ENCODE measurements at places on chromosomes 4 and X.

- no peak for DNase-seq
These were observed 26.1 kb upstream of the ARSD start for GRCh38 chrX:2955281-2955680.

GRCh38 chrX:1507511-1508463 is 29.2 kb downstream of the P2RY8 start:
- DNase-seq, result no peak

GRCh38 chrX:65127842-65128241 is 151.6 kb upstream of the ZC4H2 start:
- no peak for DNase-seq

- no peak for DNase-seq
These were observed 16.9 kb downstream of the OTUD5 start for GRCh38 chrX:48940404-48940955.

- no peak for DNase-seq
These were observed 135.5 kb downstream of the PTTG2 start for GRCh38 chr4:38095691-38096090.

DNA sequence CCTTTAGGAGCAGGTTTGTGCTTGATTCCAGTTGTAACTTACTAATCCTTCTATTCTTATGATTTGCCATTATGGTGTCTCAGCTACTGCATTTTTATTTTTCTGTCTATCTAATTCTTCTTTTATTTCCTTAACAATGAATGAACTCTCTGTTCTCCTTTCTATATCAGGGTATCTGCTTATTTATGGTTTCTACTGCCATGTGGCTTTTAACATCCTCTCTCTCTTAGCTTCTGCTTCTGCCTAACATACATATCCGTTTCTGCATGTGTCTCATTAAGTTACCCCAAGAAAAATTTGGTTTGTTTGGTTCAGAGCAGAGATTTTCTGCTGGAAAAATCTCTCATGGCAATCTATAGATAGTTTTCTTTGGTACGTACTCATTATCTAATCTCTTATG is 614.4 kb downstream of the RPA4 start:
- DNase-seq, result no peak

GRCh38 chr4:52983563-52984303 is 121.6 kb downstream of the RASL11B start:
- no peak for DNase-seq

DNA sequence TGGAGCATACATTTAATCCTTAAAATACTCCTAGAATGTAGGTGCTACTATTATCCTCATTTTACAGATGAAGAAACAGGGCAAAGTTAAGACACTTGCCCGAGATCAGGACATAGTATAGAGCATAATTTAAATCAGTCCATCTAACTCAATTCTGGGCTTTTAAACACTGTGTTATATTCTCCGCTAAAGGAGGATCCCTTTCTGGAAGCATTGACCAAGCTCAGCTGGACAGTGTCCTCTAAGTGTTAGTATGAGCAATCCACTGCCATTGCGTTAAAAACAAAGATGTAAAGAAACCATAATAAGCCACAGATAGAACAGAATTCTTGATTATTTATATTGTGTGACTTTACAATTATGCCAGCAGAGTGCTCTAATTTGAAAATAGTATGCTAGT is 207.0 kb downstream of the ARHGAP24 start:
- DNase-seq, result no peak

DNA sequence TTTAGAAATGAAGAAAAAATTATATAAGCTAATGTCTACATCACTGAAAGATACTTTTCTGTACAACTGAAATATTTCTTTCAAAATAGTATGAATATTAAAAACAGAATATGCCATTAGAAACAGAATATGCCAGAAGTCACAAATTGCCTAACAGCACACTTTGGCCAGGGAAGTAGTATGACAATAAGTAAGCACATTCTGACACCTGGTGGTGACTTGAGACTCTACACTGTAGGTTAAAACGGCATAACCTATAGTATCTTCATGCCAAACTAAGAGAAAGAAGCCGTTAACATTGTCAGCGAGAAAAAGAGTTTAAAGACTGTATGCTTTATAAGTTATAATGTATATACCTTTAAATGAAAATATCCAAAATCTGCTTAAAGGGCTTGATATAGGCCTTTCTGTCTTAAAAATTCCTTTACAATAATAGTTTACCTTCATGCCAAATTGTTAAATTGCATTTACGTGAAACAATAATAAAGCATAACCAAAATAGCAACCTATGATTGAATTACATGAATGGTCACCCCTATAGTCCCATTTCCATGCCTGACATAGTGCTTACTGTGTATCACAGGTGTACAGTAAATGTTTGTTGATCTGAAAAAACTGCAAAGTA is 32.8 kb downstream of the FAM13A start:
- no peak for DNase-seq

GRCh38 chrX:78997870-78998558 is 52.8 kb downstream of the P2RY10 start:
- DNase-seq, result no peak

DNA sequence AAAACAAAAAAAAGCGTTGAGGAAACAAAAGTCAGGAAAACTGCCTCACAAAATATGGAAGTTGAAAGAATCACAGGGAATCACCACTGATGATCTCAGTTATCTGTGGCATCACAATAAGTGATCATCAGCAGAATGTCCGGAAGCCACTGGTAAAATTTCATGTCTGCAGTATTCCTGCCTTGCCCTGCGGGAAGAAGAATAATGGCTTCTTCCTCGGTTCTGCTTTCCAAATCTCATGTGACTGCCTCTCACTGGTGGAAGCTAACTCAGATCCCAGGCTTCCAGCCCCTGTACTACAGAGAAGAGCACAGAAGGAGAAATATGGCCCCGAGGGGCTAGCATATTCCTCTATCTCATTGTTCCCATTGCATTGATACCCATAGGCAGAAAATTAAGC is 12.7 kb upstream of the ZNF330 start:
- no peak for DNase-seq

GRCh38 chr4:26369132-26369531 is 48.3 kb downstream of the RBPJ start:
- no peak for DNase-seq

- no peak for DNase-seq
These were observed 93.2 kb downstream of the SHOX start for GRCh38 chrX:723781-724180.

GRCh38 chr4:68891678-68892077 is 59.9 kb downstream of the UGT2A3 start:
- no peak for DNase-seq

DNA sequence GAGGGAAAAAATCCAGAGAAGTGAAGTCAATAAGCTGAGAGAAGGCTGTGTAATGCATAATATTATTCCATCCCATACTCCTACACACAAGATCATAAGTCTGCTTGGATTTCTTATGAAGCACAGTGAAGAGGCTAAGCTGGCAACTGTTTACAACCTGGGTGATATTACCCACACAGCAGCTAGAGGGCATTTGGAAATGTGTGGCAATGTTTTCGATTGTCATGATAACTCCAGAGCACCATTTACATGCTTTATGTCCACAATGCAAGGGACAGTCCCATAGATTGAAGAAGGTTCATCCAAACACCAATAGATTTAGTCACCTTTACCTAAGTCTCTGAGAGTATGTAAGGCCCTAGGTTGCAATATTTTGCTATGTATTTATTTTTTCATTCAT is 412.2 kb downstream of the PPP3CA start:
- DNase-seq, result no peak

GRCh38 chr4:100908540-100908939 is 390.7 kb upstream of the EMCN start:
- DNase-seq, result no peak

- DNase-seq, result no peak
These were observed 61.7 kb upstream of the ADGRG2 start for GRCh38 chrX:19183761-19184477.

GRCh38 chr4:176789955-176790354 is 2.8 kb downstream of the VEGFC start:
- no peak for DNase-seq

GRCh38 chr4:178037459-178038214 is 595.4 kb upstream of the AGA start:
- DNase-seq, result no peak

DNA sequence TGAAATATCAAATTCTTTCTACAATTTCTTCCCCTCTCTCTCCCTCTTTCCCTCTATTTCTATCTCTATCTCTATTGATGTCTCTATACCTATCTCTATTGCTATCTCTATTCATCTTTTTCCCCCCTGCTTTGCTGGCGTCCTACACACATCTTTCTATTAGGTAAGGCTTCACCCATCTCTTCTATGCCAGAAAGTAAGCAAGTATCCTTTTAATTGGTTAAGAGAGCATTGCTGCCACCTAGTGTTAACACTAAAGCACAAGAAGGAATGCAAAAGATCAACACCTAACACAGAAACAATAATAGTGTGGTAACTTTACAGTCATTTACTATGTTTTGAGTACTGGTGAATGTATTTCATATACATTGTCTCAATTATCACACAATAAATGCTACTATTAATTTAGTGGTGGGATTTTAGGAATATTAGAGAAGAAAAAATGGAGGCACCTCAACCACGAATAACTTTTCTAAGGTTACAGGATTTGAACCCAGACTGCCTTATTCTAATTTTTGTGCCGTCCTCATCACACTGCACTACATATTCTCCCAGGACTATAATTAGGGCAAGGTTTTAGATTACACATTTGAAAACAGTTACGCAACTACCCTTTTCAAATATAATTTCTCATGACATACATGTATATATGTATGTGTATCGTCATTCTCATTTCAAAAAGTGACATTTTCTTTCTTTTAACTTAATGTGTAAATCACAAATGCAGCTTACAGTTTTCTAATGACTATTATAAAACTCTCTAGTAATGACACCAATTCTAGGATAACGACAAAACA is 3.7 kb upstream of the C4orf36 start:
- DNase-seq, result no peak

Measured in posterior cingulate gyrus (tissue), 11 donors.